Activated naive CD4-positive, alpha-beta T cell (primary cell): ENCODE measurements at places on chromosomes 7 and 10.
A peak's percentile ranks its signal among the peaks of the same experiment; 100 is the strongest.

DNA sequence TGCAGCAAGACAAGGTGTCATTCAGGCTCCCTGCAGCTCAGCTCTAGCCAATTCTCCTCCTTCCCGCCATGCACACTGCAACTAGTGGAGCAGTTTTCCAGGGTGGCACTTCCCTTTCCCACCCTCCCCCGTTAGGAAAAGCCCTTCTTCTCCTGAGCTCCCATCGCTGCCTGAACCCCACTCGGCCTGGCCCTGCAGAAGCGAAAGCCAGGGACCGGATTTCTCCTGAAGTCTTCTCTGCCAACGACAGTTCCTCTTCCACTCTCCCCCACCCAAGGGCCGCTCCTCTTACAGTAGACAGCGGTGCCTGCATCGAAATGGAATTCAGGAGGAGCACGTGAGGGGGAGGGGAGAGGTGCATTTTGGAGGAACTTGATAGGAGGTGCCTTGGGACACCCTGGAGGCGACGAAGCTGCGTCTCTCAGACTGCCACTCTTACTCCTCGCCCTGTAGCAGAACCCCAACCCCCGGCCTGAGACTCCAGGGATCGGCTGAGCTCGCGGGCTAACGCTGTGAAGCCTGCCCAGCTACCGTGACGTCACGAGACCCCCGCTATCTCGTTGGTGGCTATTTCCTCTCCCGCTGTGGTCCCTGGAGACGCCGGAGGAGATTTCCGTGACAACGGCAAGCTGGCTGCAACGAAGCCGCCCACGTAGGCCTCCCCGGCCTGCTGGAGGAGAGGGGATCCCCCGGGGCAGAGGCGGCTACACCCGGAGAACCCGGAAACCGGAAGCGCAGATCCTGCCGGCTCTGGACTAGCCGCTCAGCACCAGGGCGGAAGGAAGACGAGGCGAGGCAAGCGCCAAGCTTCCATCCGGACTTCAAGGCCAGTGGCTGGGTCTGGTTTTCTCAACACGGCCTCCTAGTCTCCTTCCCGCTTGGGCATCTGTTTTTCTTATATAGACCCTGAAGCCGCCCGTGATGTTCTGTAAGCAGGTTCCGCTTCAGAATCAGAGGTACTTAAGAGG is 109.7 kb downstream of the RALA start:
- DNase-seq = peak; percentile 91

GRCh38 chr7:76260171-76260703 is 42.2 kb upstream of the HSPB1 start:
- peak; percentile 19 for DNase-seq

DNA sequence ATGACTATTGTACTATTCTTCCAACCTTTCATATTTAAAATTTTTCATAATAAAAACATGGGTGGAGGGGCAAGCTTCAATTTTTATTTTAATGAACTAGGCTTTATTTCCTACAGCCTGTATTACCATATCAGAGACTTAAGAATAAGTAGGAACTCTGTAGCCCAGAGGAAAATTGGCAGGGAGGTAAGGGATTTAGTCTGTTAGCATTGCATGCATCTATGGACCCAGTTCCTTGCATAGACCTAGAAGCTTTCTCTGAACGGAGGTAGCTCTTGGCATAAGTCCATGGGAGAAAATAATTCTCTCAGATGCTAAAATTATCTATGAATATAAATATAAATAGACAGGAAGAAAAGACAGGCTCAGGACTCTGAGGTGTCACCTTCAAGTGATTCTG is 31.4 kb upstream of the CCDC6 start:
- no peak for DNase-seq

- DNase-seq = no peak
Measured at GRCh38 chr10:80497187-80498077, 40.3 kb upstream of the SH2D4B start.

GRCh38 chr7:49937608-49938007 is 155.4 kb downstream of the ZPBP start:
- DNase-seq = no peak

- DNase-seq = no peak
Measured at GRCh38 chr7:78529392-78529791, 730.8 kb downstream of the PHTF2 start.

GRCh38 chr7:725223-726005 is 1.1 kb upstream of the DNAAF5 start:
- DNase-seq = no peak

- no peak for DNase-seq
Measured at GRCh38 chr10:98272245-98272644, 4.3 kb upstream of the LOXL4 start.

DNA sequence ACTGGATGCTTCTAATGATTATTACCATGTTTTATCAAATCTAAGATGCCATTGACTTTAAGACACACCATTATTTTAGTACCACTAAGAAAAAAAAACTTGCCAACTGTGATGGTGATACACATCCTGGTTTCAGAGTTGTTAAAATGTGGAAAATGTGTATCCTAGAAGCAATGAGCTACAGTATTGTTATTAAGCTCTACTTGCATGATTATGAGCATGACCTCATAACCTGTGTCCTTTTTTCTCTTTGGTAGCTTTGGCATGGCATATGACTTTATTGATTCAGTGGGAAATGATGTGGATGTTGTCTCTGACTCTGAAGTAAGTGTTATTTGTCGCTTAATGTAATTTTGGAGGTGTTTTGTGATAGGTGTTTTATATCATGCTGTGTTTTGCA is 3.3 kb downstream of the EDRF1 start:
- DNase-seq = no peak

DNA sequence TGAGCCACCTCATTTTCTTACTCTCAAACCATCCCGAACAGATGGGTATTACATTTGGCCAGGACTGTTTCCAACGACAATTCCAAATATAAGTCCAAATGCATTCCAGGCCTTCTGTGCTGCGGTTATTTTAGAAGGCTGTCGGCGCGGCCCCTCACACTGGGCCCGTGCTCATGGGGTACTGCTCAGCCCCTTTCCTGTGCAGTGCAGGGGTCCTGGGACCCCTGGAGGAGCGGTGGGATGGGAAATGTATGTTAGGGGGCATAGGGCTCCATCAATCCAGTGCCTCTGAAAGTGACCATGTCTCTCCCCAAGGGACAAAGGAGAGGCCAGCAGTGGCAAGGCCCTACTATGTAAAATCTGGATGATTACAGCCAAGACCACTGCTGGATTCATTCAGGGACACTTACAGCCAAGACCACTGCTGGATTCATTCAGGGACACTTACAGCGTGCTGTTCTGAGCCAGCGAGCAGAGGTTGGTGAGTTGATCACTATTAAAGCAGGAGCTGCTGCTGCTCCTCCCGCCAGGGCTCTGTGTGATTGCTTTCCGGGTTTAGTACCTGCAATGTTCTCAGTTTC is 66.3 kb downstream of the CHST15 start:
- no peak for DNase-seq

GRCh38 chr10:5096108-5096507 is 1.9 kb downstream of the AKR1C3 start:
- DNase-seq = no peak

DNA sequence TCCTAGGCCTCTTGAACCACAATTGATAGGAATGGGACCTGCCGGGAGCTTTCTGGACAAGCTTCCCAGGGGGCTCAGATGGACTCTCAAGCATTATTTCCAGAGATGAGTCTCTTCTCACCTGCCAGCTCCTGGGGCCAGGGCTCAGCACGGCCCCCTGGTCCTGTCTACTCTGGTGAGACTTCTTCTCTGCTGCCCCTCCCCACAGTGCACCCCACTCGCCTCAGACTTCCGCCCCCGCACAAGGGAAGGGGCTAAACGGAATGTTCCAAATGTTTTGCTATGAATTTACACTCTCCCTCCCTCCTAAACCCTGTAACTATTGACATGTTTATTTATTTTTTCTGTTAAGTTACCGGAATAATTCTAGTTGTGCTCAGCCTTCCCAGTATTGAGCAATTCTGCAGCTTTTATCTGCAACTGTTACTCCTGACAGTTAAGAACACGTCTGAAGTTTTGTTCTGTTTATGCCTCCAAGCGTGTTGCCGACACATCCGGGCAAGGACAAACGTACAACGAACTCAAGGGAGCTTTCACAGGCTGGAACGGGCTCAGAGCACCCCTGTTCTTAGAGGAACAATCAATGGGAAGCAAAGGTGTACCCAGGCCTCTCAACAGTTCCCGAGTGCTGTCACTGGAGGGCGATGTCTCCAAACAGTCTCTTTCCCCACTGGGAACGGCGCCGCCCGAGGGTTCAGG is 55.2 kb downstream of the FHIP2A start:
- no peak for DNase-seq

DNA sequence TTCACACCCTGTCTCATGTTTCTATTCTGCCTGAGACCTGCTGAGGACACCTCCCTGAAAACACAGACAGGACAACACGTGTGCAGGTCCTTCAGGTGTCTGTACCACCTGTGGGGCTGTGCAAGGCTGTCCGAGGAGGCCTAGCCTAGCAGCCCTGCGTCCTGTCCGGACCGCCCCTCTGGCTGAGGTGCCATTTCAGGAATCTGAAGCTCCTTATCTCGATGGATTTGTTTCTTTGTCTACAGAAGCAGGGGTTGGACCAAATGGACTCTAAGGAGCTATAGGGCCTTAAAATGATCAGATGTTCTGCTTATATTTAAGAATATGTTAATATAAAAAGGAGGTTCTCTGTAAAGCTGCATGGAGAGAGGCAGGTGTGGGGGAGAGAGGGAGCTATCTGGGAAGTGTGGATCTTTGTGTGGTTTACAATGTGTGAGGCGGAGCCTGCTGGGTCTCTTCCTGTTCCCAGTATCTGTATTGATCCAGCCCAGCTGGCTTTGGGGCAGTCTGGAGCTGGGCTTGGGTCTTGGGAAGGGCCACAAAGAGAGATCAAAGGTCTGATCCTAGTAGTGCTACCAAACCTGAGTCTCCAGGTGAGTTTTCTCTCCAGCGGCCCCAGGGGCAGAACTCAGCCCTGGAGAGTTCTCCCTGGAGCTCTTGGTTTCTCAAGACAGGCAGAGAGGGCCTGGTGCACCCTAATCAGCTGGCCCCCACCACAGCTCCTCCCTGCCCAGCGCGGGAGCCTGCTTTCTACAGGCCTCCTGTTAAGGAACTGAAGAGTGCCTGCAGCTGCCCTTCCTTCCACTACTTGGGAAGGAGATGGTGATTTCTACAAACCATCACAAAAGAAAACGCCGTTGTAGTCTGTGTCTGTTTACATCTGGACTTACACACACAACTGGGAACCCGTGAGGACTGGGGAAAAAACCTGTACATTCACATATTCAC is 3.4 kb upstream of the MNX1 start:
- no peak for DNase-seq

DNA sequence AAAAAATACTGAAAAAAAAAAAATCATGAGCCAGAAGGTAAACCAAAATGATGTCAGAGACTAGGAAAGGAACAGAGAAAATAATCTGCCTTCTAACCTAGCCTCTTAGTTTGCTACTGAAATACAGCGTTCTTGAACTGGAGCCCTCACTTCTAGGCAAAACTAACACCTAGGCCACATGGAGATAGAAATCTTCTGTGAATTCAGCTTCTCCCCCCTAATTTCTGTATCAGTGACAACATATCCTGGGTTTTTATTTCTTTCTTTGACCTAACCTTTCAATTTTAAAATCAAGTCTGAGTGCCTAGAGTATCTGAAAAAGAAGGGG is 100.1 kb upstream of the GLCCI1 start:
- DNase-seq = no peak

DNA sequence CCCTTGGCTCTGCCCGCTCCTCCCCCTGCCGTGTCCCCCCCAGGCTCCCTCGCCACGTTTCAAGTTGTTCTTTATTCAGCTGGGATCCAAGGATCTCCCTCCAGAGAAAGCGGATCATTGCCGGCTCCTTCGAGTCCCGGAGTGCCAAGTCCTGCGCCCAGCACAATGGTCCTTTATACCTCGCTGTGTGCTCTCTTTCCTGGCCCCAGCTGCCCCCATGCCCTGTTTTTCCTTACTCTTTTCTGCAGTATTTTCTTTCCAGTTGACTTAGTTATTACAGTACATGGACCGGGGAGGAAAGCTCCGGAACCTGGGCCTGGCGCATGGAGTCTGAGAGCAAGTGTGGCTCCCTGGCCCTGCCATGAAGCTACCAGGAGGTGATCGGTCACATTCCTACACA is 88.1 kb upstream of the KMT2C start:
- no peak for DNase-seq

DNA sequence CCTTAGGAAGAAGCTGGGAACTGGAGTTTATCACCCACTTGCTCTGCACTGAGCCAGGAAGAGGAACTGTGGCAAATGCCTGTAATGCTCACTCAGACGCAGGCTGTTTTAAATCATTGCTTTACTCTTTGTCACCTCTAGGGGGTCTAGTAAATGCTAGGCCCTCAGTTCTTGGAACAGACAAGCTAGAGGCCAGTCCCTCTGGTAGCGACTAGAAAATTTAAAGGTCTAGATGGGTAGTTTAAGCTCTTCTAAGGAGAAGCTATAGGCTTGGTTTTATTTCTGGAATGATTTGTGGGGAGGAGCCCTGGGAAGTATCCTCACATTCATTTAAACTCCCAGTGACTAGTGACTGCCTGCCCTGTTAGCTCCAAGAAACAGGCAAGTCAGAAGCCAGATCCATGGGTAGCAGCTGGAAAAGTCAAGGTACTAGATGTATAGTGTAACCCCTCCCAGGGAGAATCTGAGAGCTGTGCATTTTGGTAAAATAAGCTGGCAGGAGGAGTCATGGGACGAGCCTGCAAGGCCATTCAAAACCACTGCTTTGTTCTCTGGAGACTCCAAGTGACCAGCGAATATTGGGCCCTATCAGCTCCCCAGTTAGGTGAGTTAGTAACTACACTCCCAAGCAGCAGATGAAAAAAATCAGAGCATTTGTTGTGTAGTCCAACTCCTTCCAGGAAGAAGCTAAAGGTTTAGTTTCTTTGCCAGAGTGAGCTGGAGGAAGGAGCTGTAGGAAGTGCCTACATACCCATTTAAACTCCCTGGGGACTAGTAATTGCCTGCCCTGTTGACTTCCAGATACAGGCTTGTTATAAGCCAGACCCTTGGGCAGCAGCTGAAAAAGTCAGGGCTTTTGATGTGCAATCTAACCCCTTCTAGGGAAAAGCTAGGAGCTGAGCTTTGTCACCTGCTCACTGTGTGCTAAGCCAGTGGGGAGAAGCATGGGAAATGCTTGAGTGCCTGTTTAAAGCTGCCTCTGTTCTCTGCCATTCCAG is 68.9 kb downstream of the DYNC1I1 start:
- no peak for DNase-seq

DNA sequence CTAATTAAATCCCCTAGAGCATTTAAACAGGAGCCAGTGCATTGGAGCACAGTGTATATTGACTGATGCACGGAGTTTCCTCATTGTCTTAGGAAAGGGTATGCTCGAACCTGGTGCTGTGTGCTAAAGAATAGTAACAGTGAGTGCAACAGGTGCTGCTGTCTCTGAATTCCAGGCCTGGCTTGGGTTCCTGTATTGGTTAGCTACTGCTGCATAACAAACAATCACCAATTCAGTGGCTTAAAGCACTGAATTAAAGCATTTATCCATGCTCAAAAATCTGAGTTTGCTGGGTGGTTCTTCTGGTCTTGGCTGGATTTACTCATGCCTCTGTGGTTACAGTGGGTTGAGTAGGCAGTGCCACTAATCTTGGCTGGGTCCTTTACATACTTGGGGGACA is 1.8 kb upstream of the PNLIPRP1 start:
- no peak for DNase-seq
